Midbrain (tissue), 1 donor: ENCODE measurements at places on chromosomes 5 and 9.
A peak's percentile ranks its signal among the peaks of the same experiment; 100 is the strongest.

- DNase-seq: no peak
These were observed 38.5 kb upstream of the FOXI1 start for GRCh38 chr5:170067152-170067551.

DNA sequence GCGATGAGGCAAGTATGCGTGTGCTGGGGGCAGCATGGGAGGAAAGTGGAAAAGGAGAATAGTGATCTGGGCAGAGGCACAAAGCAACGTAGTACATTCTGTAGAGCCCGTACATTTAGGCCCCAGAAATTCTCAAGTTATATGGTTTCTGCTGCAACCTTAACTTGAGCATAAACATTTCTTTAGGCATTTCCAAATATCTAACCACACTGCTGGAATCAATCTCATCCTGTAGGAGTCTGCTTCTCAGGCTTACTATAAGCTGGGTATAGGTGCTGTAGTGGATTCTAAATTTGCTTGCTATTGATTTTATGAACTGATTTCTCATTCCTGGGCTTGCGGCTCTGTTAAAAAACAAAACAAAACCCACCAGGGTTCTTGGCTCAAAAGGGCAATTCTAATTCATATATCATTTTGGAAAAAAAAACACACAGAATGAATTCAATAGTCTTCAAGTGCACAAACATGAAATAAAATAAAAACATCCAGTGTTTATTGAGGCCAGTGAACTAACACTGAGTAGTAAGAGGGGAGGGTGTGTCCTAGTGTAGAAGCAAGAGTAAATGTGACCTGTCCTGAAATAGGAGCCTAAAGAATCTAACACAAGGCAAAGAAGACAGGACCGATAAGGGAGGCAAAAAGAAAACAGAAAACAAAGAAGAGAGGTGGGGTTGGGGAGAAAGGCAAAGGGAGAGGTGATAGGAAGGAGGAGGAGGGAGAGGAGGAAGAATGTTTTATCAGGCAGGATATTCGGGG lies 145.5 kb upstream of the LHFPL2 start:
- DNase-seq: no peak

GRCh38 chr9:19940811-19941535 lies 152.1 kb upstream of the SLC24A2 start:
- DNase-seq: no peak

DNA sequence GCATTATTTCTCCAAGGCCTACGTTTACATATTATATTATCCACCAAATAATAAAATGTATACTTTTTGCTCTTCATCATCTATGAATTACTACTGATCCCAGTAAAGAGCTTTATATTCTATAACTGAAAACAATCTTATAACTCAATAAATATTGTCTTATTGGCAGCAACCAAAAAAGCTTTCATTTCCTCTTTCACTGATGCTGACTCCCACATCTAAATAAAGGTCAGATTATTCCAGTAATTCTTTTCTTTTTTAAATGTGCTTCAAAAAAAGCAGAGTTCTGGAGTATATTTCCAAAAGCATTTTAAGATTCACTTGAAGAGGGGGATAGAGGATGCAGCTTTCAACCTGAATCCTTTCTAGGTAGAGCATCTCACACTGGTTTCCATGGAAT lies 75.3 kb upstream of the NR4A3 start:
- no peak for DNase-seq

DNA sequence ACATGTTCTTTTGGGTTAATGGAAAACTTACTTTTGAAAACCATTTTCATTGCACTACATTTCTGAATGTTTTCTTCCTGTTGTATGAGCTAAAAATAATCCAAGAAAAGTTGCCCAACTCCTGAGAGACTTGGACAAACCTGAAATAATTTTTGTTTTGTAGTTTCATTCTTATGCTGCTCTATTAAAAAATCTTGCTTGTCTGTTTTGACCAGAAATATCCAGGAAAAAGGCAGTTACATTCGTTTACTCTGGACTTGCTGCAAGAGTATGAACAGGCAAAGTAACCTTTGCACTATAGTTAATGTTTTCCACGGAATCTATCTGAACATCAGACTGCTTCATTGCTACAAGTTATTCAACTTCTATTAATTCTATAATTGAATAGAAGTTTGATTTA lies 200.1 kb upstream of the DAB2 start:
- DNase-seq: no peak

GRCh38 chr5:124034963-124035362 lies 523.0 kb downstream of the CSNK1G3 start:
- DNase-seq: no peak

DNA sequence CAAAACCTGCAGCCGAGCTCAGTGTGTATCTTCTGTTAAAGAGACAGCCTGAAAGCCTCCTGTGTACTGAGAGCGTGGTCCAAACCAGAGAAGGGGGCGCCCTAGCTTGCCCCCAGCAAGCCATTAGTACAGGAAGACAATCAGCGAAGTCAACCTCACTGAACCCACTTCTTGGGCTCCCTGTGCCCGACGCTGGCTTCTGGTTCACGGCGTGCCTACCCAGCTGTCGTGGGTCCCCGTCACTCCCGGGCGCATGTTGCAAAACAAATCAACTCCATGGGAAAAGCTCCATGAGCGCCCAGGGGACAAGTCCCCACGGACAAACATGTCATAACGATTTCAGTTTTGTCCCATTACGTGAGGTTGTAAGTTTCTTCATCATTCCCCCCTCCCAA lies 326.9 kb downstream of the SH3GL2 start:
- no peak for DNase-seq

GRCh38 chr5:98497418-98497817 lies 276.0 kb upstream of the RGMB start:
- no peak for DNase-seq

DNA sequence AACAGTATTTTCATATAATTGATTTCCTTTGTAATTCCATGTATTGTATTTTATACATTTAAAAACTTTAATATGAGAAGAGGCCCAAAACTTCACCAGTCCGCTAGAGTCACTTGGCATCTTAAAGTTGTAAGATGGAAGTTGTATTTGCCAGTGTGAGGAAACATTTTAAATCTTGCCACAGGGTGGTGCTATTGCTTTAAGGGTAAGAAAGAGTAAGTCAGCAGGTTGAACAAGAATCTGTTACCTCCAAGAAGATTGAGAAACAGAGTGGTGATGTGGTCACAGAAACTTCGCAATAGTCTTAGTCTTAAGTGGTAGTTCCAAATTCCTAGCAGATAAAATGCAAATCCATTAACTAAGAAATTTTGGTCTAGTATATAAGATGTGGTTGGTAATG lies 39.8 kb upstream of the RANBP6 start:
- DNase-seq: peak; percentile 54

GRCh38 chr9:131585375-131585774 lies 40.1 kb downstream of the PRRT1B start:
- no peak for DNase-seq

GRCh38 chr5:157366741-157367674 lies 93.0 kb upstream of the NIPAL4 start:
- DNase-seq: peak; percentile 34

GRCh38 chr9:86974421-86974820 lies 27.1 kb upstream of the GAS1 start:
- DNase-seq: no peak

GRCh38 chr9:1100945-1101344 lies 50.8 kb downstream of the DMRT2 start:
- DNase-seq: peak; percentile 34

- peak; percentile 67 for DNase-seq
These were observed 10.9 kb upstream of the SLC31A2 start for GRCh38 chr9:113139953-113140352.

DNA sequence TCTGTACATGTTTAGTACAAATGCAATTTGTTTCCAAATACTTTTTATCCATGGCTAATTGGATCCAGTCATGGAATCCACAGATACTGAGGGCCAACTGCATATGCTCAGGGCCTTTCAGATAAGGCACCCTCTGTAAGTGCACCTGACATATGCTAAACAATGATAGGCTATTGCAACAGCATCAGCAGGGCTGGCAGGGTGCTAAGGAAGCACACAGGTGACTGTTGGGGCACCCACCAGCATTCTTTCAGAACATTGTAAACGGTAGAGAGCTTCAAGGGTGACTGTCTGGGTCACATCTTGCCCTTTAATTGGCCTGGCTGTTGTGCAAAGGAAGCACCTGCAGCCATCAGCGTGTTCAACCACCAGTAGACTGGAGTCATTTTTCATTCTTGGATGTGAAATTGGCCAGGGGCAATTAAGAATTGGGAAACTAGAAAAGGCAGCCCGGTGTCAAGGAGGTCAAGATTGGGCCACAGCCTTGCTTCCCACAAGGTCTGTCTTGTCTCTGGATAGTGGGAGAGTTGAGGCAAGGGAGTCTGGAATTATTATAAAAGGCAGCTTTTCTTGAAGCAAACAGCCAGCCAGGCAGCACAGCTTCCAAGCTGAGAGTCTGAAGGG lies 129.3 kb upstream of the RAI14 start:
- DNase-seq: no peak

DNA sequence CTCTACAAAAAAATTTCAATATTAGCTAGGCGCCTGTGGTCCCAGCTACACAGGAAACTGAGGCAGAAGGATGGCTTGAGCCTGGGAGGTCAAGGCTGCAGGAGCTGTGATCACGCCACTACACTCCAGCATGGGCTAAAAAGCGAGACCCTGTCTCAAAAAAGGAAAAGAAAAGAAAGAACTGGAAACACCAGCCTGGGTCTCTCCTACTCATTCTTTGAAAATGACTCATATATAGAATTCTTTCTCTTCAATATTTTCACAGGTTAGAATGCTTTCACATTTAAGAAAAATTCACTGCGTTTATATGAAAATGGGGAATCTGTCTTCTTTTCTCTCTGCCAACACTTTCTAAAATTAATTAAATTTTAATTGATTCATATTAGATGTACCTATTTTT lies 115.6 kb downstream of the TRPM6 start:
- no peak for DNase-seq

GRCh38 chr9:132041798-132042197 lies 37.9 kb downstream of the MED27 start:
- no peak for DNase-seq

- DNase-seq: no peak
These were observed 17.8 kb upstream of the ZDHHC11 start for GRCh38 chr5:868428-869135.

DNA sequence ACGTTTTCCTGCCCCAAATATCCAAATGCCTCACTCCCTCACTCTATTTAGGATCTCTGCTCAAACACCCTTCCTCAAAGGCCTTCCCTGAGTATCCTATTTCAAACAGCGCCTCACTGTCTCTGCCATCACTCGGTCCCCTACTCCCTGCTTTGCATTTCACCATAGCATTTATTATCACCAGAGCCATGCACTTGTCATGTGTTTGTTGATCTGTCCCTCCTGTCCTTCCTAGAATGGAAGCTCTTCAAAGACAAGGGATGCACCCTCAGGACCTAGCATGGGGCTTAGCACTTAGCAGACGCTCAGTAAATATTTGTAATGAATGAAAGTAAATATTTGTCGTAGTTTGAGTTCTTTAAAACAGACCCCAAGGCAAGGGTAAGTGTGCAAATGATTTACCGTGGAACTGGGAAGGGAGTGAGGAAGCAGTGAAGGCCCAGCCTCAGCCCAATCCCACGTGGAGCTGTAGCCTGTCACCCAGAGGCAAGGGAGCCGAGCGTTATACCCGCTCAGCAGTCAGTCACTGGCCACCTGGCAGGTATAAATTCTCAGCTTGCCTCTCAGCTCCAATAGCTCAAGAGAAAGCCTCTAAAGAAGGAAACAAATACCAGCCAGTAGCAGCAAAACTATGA lies 97.7 kb upstream of the KIF2A start:
- DNase-seq: no peak

DNA sequence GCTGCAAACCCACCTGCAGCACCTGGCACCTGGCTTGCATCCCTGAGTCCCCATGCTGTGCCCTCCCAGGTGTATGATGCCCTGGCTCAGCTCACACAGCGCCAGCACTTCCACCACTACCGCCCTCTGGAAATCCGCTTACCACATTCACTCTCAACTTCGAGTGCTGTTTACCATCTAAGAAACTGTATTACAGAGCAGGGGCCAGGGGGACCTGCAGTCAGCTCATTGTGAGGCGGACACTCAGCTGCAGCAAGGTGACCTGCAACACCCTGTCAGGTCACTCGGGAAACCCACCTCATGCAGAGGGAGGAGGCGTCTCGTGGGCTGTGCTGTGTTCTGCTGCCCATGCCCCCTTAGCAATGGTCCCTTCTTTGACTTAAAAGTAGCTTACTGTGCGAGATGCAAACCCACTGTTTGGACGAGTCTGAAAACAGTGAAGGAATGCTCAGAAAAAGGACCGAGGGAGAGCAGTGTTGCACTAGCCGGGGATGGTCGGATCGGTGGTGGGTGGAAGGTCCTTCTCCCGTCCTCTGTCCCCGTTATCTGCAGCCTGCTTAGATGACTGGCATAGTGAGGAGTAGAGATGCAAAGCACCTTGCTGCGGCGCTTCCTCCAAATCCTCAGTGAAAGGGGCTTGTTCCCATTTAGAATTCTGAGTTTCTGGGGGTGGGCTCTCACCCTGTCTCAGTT lies 55.2 kb upstream of the CTSL start:
- no peak for DNase-seq

DNA sequence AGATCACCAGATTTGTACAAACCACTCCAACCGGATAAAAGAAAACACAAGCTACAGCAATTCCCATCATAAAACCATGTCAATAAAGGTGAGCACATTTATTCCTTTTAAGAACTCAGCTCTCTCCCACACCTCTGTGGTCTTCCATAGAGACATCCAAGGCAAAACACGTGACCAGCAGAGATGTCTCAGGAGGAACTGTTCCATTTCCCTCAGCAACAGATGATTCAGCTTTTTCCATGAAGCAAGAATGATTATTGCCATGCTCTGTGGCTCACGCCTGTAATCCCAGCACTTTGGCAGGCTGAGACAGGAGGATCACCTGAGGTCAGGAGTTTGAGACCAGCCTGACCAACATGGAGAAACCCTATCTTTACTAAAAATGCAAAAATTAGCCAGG lies 15.8 kb downstream of the GZMK start:
- DNase-seq: no peak
